ENCODE measurements at places on chromosomes 3 and 15. TPM values are rescaled to one million over a fixed set of nuclear protein-coding genes. Genes with fewer than 3 reads are reported as not detected.

RGMA gene
- total RNA-seq, result 16.9 TPM

ZIC4 gene
- not detected for total RNA-seq

KCNMB2 gene
- 2.1 TPM for total RNA-seq

ALG1L2 gene
- not detected for total RNA-seq

SV2B gene
- total RNA-seq, result 2.8 TPM

DUOX2 gene
- total RNA-seq, result 0.05 TPM

CMTM6 gene
- 10.9 TPM for total RNA-seq

RAB7A gene
- total RNA-seq, result 242 TPM

SCAMP5 gene
- 3.0 TPM for total RNA-seq

SERINC4 gene
- 0.44 TPM for total RNA-seq
